ENCODE measurements at places on chromosomes 16 and 17.
A peak's percentile ranks its signal among the peaks of the same experiment; 100 is the strongest.

- DNase-seq, result no peak
These were observed 6.3 kb upstream of the KRT13 start for GRCh38 chr17:41511716-41512115.

- DNase-seq, result peak; percentile 48
These were observed 826 bp upstream of the GSE1 start for GRCh38 chr16:85612191-85612800.

- DNase-seq, result peak; percentile 54
These were observed 398 bp downstream of the LGALS9 start for GRCh38 chr17:27631411-27631760.

GRCh38 chr17:77374170-77374936, 233.6 kb downstream of the SEC14L1 start:
- DNase-seq, result peak; percentile 76

- DNase-seq, result no peak
These were observed 656.5 kb upstream of the SALL1 start for GRCh38 chr16:51807551-51807950.

DNA sequence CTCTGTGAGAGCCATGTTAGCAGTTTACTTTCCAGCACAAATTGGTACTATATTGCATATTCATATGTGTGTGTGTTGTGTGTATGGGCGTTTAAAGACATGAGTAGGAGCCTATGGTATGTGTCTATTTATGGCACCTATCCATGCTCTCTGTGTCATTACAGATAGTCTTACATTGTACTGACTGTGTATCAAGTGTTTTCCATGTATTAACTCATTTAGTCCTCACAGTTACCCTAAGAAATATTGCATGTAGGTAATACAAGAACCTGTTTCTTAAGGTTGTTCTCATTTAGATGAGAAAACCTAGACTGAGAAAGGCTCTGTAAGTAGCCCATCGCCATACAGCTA, 1.6 kb downstream of the ALG1 start:
- DNase-seq, result no peak

- no peak for DNase-seq
These were observed 47.8 kb downstream of the ARHGAP27 start for GRCh38 chr17:45384789-45385262.

DNA sequence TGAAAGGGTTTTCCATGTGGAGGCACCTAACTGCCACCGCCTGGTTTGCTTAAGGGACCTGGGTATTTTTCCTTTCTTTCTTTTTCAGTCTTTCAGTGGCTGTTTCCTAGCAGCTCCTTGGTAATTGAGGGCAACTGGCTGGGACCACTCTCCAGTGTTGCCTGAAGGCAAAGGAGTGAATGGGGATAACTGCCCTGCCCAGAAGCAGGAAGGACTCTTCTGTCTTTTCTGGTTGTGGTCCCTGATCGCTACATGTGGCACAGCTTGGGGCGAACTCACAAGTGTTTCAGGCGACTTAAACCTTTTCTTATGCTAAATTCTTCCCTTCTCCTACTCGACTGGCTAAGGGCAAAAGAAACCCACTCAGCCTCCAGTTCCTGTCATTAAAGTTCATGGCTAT, 10.1 kb upstream of the TMEM98 start:
- DNase-seq, result no peak

GRCh38 chr16:5793556-5793955, 696.0 kb upstream of the EEF2KMT start:
- no peak for DNase-seq

- DNase-seq, result no peak
These were observed 18.5 kb upstream of the SCNN1B start for GRCh38 chr16:23283571-23283970.

- DNase-seq, result no peak
These were observed 15.1 kb downstream of the FAM117A start for GRCh38 chr17:49748791-49749190.

DNA sequence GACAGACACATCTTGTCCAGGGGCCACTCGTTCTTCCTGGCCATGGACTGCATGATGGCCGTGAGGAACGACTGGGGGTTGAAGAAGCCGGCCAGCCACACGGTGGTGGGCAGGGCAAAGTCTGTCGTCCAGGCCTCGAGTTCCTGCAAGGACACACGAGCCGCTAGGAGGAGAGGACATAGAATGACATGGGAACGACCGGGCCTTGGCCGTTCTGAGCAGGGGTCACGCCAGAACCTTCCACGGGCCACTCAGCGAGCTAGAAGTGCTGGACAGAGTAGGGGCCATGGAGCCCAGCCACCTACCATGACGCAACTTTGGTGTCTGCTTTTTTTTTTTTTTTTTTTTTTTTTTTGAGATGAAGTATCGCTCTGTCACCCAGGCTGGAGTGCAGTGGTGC, 47.0 kb downstream of the PGS1 start:
- DNase-seq, result no peak

DNA sequence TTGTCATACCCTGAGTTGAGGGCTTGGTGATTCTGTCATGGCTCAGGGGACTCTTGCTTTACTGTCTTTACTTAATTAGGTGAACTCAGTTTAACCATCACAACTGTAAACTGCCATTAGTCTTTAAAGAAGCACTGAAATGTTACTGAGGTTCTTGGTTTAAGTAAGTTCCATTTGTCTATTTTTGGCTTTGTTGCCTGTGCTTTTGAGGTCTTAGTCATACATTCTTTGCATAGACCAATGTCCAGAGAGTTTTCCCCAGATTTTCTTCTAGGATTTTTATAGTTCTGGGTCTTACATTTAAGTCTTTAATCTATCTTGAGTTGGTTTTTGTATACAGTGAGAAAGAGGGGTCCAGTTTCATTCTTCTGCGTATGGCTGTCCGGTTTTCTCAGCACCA, 137.5 kb downstream of the SOCS1 start:
- DNase-seq, result no peak

- DNase-seq, result no peak
These were observed 15.5 kb upstream of the SNTB2 start for GRCh38 chr16:69171325-69172084.

- DNase-seq, result no peak
These were observed 226.5 kb upstream of the MPHOSPH6 start for GRCh38 chr16:82396509-82396908.

DNA sequence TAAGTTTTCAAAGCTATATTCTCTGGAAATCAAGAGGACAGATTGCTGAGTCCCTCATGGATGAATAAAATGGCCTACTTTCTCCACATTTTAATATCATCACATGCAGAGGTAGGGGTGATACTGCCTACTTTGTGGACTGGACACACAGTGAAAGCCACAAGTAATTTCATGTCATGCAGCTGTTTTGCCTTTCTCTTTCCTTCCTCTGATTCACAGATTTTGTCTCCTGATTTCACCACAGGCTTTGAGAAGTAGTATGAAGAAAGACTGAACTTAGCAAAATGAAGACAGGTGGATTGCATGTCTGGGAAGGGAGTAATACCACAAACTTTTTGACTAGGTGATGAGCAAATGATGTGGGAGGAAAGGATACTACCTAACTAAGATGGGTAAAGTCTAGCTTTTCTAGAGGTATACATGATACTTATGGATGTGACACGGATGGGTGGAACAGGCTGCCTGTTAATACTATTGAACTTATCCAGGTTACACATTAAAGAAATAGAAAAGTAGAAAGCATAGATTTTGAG, 478.4 kb upstream of the GOT2 start:
- DNase-seq, result no peak

- DNase-seq, result no peak
These were observed 591.1 kb upstream of the C16orf82 start for GRCh38 chr16:26475596-26475995.

DNA sequence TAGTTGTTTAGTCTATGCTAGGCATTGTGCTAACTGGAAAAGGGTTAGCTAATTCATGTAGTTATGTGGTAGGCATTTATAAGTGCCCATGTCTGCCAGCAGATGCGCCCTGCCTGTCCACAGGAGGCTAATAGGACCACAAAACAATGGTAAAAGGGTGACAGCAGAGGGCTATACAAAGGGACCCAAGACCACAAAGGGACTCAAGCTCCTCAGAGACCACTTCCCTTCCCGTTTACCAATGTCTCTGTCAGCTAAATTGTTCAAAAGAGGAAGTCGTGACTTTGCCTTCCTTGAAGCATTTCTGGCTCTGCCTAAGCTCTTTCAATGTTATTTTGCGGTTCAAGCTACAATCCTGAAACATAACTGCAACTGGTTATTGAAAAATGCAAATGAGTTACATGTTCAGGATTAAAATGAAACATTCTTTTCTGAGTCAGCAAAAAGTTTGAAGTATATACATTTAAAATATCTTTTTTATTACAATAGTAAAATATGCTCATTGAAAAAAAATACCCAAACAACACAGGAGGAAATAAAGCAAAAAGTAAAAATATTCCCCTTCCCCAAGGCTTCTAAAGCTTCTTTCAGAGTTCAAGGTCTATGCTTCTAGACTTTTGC, 149.2 kb downstream of the MAF start:
- peak; percentile 56 for DNase-seq

DNA sequence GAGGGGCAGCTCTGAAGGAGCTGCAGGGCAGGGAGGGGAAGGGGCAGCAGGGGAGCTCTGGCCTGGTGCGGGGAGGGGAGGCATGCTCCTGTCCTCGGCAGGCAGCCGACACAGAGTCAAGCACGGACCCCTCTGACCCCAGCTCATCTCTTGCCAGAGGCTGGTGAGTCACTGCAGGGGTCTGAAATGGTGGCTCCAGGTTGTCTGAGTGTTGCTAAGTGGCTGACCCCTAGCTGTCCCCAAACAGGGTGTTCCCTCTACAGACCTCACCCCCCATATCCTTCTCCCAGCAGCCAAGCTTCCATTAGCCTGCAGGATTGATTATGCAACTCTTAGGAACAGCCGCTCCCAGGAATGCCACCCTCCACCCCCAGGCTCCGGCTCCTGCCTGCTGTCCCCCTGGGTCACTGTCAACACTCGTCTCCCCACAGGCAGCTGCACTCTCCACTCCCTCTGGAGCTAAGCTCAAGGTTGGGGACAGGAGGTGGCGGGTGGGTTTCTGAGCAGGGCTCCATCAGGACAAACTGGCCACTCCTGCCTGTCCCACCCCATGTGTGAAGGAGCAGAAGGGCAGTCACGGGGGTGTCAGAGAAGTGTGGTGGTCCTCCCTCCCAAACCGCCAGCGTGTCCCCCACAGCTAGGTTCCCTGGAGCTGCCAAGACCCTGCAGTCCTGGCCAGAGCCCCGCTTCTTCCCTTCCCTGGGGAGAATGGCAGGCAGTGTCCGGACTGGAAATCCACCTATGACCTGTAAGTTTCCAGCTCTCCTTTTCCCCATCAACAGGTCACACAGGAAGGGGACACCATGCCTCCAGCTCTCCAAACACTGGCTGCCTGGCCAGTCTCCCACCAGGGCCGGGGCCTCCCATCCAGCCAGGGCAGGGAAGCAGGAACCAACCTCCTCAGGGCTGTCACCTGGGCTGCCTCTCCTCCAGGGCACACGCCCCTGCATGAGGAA, 1.0 kb downstream of the MYLK3 start:
- no peak for DNase-seq

GRCh38 chr17:20205609-20206008, 196.4 kb downstream of the SPECC1 start:
- no peak for DNase-seq

DNA sequence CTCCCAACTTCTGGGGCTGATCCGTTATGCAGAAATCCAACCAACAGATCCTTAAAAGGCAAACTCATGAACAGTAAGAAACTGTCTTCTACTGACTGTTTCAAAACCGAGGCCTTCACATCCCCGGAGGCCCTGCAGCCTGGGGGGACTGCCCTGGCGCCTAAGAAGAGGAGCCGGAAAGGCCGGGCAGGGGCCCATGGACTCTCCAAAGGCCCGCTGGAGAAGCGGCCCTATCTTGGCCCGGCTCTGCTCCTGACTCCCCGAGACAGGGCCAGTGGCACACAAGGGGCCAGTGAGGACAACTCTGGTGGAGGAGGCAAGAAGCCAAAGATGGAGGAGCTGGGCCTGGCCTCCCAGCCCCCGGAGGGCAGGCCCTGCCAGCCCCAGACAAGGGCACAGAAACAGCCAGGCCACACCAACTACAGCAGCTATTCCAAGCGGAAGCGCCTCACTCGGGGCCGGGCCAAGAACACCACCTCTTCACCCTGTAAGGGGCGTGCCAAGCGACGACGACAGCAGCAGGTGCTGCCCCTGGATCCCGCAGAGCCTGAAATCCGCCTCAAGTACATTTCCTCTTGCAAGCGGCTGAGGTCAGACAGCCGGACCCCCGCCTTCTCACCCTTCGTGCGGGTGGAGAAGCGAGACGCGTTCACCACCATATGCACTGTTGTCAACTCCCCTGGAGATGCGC, 39.5 kb downstream of the SREBF1 start:
- no peak for DNase-seq

GRCh38 chr17:32871746-32872145, 5.2 kb downstream of the MYO1D start:
- DNase-seq, result no peak

- DNase-seq, result peak; percentile 34
These were observed 86.4 kb upstream of the LGALS9 start for GRCh38 chr17:27544350-27545131.

Measured in bone marrow (tissue), 2 donors.